NCI-H1105 treated with DMSO at 0.1 percent for 48 hours (cell line): ENCODE measurements at places on chromosomes 16 and 17.

- no peak for DNase-seq
Observed at GRCh38 chr17:78925662-78926555, 722 bp upstream of the TIMP2 start.

DNA sequence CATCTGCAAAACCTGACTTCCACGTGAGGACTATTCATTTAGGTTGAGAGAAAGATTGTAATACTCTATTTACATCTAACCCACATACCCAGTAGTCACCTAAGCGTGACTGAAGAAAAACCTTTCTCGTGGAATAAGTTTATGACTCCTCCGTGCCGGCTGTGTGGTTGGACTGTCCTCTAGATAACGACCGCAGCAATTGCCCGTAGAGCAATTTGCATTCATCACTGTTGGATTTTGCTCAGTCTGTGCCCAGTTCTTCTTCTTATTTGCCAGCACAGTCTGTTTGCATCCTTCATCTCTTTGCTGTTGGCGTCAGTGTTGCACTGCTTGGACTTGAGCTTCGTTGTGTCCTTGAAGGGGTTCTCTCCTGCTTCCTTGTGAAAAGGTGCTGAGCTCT is 131.3 kb downstream of the CYB561 start:
- DNase-seq: no peak

DNA sequence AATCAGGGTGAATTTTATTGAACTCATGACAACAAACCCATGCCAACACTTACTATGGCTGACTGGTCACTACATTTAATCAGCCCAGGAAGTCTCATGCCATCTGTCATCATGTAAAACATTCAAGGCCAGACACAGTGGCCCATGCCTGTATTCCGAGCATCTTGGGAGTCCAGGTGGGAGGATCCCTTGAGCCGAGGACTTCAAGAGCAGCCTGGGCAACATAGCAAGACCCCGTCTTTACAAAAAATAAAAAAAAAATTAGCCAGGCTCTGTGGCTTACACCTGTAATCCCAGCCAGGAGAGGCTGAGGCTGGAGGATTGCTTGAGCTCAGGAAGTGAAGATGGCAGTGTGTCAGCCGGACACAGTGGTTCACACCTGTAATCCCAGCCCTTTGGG is 4.9 kb upstream of the MED1 start:
- DNase-seq: no peak

DNA sequence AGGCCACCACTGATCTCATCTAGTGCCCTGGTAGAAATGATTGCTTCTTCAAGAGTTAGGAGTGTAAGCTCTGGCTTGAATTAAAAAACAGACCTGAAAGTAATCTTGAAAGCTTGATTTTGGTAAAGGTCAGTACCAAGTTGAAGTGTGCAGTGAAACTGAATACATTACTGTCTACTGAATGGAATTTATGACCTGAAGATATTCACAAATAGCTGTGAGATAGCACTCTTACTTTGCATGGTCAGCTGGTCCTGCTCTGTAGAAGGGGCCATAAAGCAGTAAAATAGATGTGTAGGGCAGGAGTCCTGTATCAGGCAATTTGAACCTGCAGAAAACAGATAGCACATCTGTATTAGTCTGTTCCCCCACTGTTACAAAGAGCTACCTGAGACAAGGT is 78.6 kb downstream of the MYH13 start:
- no peak for DNase-seq

GRCh38 chr16:72362476-72362875 is 190.5 kb upstream of the PMFBP1 start:
- no peak for DNase-seq
